ENCODE measurements at places on chromosomes 16 and 17.

DNA sequence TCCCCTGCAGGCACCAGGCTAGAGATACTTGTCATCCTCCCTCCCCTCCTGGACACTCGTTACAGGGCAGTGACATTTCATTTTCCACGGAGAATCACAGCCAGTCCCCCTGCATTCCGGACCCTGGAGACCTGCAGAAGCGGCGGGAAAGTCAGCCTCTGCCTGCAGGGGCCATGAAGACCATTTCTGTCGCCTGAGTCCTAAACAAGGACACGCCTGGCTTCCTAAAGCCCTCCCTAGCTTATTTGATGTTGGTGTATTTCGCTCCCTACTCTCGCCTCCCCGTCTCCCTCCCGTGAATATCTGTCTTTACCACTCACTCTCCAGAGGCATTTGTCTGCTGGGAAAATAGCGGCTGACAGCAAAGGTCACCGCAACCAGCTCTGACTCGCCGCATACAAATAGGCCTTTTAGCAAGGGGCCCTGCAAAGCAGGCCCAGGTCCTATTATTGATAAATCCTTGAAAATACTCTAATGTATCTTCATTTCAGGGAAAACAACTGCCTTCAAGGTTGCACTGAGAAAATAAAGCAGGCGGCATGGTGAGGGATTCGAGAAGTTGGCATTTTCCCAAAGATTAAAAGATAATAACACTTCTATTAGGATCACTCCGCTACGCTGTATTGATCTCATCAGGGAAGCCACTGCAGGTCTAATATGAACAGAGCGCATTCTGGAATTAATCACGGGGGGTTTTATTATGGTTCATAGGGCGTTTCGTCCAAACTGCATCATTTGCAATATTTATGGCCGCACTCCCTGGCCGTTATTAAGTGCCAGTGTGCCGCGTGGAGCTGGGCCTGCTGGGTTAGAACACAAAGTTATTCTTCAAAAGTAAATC, 447.1 kb upstream of the CDH5 start:
- DNase-seq, result no peak

- no peak for DNase-seq
These were observed 191.5 kb downstream of the FTO start for GRCh38 chr16:53895433-53895832.

GRCh38 chr17:50631908-50632571, 2.6 kb upstream of the ABCC3 start:
- DNase-seq, result no peak

DNA sequence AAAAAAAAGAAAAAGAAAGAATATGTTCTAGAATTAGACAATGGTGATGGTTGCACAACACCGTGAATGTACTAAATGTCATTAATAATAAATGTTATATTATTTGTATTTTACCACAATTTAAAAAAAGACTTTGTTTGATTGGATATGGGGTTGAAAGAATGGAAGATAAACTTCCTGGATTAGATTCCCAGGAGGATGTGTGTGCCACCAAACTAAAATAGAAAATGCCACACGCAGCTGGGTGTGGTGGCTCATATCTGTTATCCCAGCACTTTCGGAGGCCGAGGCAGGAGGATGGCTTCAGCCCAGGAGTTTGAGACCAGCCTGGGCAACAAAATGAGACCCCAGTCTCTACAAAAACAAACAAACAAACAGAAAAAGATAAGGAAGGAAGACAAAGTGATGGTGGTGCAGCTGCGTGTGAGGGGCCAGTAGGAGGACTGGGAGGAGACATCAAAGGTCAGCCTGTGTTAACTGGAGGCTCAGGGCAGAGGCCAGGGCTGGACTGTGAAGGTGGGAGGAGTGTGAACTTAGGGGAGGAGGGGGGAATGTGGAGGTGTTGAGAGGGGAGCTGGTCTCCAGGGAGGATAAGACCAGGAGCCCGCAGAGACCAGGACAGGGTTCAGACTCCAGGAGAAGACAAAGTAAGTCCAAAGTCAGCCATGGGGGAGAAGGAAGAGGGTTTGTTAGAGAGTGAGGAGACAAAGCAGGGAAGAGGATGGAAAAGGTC, 4.1 kb downstream of the PECAM1 start:
- DNase-seq, result no peak

DNA sequence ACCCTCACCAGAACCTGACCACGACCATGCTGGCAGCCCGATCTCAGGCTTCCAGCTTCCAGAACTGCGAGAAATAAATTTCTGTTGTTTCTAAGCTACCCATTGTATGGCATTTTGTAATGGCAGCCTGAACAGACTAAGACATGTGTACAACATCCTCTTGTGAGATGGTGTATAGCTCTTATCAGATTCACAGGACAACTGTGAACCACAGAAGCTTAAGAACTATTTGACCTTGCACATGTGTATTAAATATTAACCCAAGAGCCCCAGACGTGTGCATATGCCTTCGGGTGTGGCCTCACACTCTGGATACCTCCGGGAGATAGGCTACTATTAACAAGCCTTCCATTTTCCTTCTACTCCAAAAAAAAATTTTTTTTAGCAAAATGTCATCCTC, 248.9 kb downstream of the SLC39A11 start:
- DNase-seq, result no peak

GRCh38 chr17:5023588-5024147, 11.6 kb downstream of the SLC52A1 start:
- no peak for DNase-seq

GRCh38 chr17:50501054-50501453, 7.2 kb upstream of the MYCBPAP start:
- DNase-seq, result no peak

GRCh38 chr16:53605831-53606400, 97.7 kb downstream of the RPGRIP1L start:
- DNase-seq, result no peak

DNA sequence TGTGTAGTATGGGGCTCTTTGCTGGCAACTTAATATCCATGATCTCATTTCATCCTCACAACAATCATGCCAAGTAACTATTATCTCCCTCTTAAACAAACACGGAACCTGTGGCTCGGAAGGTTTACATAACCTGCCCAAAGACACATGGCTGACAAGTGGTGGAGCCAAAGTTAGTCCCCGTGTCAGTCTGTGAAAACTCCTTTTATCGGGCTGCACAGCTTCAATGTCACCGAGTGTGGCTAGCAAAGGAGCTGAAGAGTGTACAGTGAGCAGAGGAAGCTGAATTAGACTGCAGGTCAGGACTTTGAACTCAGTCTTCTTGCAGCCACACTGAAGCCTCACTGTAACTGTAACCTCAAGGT, 80.3 kb downstream of the PARN start:
- no peak for DNase-seq

DNA sequence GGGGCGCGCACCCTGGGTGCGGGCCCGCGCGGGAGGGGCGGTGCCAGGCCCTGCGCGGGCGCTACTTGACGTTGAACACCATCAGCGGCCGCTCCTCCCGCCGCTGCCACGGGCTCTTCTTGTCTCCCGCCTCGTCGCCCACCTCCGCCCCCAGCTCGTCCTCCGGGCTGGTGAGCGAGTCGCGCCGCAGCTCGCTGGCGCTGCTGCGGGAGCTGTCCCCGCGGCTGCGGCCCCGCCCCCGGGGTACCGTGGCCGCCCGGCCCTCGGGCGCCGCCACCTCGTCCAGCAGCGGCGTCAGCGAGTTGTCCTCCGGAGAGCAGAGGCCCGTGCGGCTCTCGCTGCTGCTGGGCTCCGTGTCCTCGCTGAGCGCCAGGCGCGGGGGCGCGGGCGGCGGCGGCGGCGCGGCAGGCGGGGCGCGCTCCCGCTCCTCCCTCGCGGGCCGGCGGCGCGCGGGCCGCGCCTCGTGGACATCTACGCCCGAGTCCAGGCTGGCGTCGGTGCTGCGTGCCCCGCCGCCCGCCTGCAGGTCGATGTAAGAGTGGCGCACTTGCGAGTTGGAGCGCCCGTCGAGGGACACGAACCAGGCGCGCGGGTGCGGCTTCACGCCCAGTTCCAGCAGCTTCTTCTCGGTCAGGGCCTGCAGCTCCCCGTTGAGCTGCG, 8.7 kb downstream of the GRN start:
- no peak for DNase-seq

- no peak for DNase-seq
These were observed 78.9 kb downstream of the CMIP start for GRCh38 chr16:81523387-81524115.

DNA sequence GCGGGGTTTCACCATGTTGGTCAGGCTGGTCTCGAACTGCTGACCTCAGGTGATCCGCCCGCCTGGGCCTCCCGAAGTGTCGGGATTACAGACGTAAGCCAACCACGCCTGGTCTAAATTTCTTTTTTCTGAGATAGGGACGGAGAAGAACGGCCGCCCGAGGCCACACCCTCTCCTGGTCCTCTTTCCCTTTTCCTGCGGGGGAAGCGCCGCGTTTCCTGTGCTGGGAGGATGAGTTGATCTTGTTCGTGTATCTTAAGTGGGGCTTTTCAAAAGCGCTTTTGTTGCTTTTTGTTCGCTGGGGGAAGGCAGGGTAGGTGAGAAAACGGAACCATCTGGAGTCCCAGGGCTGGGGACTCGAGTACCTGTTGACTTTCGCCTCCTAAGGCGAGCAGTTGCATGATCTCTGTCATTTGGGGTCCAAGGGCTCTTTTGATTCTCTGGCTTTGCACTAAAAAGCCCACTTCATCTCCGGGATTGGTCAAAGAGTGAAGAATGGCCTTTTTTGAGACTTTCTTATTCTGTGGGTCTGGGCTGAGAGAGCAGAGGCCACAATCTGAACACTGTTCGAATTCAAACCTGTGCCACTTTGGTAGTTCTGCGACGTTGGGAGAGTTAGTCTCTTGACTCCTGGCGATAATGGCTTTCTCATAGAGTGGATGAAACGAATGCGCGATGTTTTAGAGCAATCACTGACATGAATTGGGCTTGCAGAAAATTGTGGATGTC, 1.3 kb downstream of the FUS start:
- DNase-seq, result no peak

- no peak for DNase-seq
These were observed 28.5 kb upstream of the SLC7A5 start for GRCh38 chr16:87897521-87898505.

GRCh38 chr17:48506246-48506645, 24.6 kb downstream of the HOXB1 start:
- no peak for DNase-seq

- DNase-seq, result no peak
These were observed 474.3 kb upstream of the TOM1L1 start for GRCh38 chr17:54426296-54426886.

- DNase-seq, result no peak
These were observed 4.9 kb upstream of the KLHL11 start for GRCh38 chr17:41870097-41870496.

Data from smooth muscle cell of the brain vasculature (primary cell).